NCI-H69 (cell line): ENCODE measurements at places on chromosomes 2 and 18.
A peak's percentile ranks its signal among the peaks of the same experiment; 100 is the strongest.

DNA sequence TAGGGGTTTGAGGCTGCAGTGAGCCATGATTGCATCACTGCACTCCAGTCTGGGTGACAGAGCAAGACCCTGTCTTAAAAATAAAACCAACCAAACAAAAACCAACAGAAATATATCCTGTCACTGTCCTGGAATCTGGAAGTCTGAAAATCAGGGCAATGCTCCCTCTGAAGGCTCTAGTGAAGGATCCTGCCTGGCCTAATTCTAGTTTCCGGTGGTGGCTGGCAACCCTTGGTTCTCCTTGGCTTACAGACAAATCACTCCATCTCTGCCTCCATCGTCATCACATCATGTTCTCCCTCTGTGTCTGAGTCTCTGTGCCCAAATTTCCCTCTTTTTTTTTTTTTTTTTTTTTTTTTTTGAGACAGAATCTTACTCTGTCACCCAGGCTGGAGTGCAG lies 15.9 kb upstream of the VPS4B start:
- DNase-seq: no peak

GRCh38 chr2:201275990-201276389 lies 15.7 kb downstream of the CASP8 start:
- DNase-seq: no peak

DNA sequence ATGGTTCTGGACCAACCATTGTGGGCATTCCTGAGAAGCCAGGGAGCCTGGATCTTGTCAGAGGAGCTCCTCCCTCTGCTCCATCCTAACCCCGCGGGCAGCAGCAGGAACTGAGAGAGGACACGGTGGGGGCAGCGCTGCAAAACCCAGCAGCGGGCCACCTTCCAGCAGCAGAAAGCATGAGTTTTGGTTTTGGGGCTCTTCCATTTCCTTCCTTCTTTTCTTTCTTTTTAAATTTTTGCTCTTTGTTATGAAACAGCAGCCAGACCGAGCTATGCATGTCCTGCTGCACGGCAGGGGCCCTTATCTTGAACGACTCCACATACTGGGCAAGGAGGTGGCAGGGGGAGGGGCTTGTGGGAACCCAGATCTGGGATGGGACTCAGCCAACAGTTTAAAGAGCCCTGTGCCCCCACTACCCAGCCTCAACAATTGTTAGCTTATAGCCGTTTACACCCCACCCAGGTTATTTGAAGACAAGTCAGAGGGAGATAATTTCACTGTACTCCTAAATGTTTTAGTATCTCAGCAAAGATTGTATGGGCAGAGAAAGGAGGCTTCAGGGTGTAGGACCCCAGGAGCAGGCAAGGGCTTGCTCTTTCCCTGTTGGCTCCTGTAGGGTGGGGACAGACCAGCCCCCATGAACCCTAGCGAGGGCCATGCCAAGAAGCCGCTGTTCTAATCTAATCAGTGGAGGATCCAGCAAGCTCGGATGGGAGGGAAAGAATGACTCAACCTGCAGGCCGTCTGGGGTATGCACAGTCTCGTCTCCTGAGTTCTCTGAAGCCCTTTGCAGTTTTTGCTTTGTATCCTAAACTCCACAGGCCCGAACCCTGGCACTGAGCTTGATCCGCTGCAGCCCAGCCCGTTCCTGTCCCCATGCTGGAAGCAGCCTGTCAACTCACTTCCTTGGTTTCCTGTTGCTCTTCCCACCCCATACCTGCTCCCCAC lies 75.3 kb downstream of the LRRFIP1 start:
- peak; percentile 21 for DNase-seq

- no peak for DNase-seq
Observed at GRCh38 chr2:224751996-224752698, 36.0 kb upstream of the CCDC195 start.

GRCh38 chr2:71789556-71790204 lies 336.3 kb downstream of the DYSF start:
- DNase-seq: no peak

GRCh38 chr2:128318776-128319464 lies at the start of gene HS6ST1:
Gene HS6ST1, minus strand, starts transcription at chr2:128318868. Its CDS starts 305 bp downstream, at chr2:128318563.
- DNase-seq: peak; percentile 85

GRCh38 chr2:109031476-109032228 lies 42.6 kb upstream of the EDAR start:
- peak; percentile 79 for DNase-seq

GRCh38 chr18:8816816-8817215 lies 111.5 kb downstream of the MTCL1 start:
- no peak for DNase-seq

DNA sequence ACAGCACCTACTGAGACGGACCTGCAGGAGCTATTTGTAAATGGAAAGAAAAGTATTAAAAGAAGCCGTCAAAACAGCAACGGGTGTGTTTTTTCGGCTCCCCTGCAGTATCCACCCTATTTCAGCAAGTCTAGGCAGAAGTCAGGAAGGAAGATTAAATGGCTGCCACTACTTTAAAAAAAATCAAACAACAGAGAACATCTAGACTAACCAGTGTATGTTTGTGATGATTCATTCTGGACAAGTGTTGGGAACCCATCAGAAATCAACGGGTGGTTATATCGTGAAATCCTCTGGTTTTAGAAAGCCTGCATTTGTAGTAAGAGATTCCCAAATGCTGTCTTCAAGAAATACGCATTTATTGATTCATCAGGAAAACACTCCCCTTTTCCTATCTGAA lies 9.0 kb downstream of the PMAIP1 start:
- no peak for DNase-seq

- DNase-seq: no peak
Observed at GRCh38 chr2:107323946-107324565, 438.1 kb upstream of the ST6GAL2 start.

DNA sequence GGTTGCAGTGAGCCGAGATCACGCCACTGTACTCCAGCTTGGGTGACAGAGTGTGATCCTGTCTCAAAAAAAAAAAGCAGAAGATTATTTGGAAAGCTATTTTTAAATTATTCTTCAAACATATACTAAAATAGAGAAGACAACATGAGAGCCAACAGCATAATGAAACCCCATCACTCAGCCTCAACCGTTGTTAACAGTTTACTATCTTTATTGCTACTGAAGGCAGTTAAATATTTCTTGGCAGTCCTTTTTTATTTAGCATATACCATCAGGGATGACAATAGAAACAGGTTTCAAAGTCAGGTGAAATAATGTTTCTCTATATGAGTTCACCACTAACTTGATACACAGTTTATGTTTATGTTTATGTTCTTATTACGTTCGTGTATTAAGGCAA lies 157.2 kb downstream of the NEDD4L start:
- no peak for DNase-seq

- no peak for DNase-seq
Observed at GRCh38 chr2:141618457-141618856, 512.4 kb downstream of the LRP1B start.

GRCh38 chr18:21289827-21290226 lies 47.8 kb downstream of the GREB1L start:
- DNase-seq: peak; percentile 83

GRCh38 chr2:203360833-203361430 lies 32.7 kb downstream of the ABI2 start:
- DNase-seq: peak; percentile 73

GRCh38 chr2:203732092-203732952 lies 25.9 kb downstream of the CD28 start:
- DNase-seq: no peak

DNA sequence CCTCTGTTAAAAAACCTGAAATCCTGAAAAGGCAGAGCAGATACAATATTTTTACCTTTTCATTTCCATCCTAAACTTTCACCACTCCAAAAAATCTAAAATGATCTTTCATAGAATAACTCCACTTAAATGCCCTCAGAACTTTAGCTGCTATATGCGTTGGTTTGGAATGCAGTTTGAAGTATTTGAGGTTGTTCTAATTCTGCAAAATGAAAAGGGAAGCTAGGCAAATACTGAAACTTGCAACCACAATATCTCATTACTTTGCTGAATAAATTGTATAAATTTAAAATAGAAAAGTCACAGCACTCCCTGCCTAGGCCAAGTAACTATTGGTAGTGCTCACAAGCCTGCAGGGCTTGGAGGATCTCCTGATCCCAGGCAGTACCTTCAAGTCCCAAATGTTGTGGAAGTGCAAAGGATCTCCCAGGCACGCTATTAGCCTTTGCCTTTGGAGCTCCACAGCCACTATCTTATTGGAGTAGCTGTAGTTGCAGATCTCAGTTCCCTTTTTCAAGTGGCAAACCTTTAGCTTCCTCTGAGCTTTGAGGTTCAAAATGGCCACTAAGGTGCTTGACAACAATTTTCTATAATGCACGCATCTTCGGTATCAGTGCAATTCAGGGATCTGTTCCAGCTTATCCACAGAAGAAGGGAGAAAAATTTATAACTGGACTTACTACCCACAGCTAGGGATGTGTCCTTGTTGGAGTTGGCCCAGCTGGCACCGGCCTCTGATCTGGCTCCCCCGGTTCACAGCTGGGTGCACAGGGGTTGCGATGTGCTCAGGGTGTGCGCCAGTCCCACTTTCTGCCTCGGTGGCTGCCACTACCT lies 43.4 kb upstream of the ANKRD62 start:
- DNase-seq: no peak

- no peak for DNase-seq
Observed at GRCh38 chr2:204022550-204022949, 86.0 kb downstream of the ICOS start.

DNA sequence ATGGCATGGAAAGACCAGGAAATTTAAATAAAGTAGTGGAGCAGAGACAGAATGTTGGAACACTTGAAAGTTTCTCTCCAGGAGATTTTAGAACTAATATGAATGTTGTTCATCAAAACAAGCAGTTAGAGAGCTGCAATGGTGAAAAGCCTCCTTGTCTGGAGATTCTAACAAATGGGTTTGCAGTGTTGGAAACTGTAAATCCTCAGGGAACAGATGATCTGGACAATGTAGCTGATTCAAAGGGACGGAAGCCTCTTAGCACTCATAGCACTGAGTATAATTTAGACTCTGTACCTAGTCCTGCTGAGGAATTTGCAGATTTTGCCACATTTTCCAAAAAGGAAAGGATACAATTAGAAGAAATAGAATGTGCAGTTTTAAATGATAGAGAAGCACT lies 27.7 kb downstream of the AFTPH start:
- no peak for DNase-seq

DNA sequence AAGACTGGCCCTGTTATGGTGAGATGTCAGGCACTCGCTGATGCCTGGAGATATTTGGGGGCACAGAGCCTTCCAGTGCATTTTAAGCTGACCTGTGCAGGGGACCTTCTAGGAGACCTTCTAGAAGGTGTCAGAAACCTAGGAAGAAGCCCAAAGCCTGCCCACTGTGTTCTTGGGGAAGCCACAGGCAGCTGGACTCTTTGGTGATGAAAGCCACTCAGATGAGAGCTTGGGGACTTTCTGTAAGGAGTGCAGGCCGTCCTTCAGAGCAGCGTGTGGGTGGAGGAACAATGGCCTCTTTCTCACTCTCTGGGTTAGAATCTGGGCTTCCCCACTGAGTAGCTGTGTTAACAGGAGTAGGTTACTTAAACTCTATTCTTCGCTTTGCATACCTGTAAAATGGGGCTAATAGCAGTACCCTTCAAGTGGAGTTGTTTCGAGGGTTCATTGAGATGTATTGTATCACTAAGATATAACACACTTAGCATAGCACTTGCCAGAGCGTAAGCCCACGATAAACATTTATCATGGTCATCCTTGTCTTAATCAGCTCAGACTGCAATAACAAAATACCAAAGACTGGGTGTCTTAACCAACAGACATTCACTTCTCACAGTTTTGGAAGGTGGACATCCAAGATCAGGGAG lies 322.3 kb upstream of the EPAS1 start:
- DNase-seq: no peak

GRCh38 chr2:62803961-62804360 lies 98.4 kb downstream of the EHBP1 start:
- no peak for DNase-seq

DNA sequence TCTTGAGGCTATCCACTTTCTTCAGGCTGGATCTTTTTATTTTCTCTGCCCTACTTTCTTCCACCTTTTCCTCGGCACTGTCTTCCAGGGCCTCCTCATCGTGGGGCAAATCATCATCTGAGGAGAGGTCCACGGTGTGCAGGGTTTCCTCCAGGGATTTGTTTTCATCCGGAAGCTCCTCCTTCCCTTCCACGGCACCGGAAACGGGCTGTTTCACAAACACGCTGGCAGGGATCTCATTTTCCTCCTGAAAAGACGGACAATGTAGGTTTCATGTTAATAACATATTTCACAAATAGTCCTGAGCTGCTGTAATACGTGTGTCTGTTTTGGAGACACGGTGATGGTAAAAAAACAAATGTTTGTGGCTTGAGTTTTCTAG lies 10.4 kb downstream of the CAVIN2 start:
- no peak for DNase-seq

DNA sequence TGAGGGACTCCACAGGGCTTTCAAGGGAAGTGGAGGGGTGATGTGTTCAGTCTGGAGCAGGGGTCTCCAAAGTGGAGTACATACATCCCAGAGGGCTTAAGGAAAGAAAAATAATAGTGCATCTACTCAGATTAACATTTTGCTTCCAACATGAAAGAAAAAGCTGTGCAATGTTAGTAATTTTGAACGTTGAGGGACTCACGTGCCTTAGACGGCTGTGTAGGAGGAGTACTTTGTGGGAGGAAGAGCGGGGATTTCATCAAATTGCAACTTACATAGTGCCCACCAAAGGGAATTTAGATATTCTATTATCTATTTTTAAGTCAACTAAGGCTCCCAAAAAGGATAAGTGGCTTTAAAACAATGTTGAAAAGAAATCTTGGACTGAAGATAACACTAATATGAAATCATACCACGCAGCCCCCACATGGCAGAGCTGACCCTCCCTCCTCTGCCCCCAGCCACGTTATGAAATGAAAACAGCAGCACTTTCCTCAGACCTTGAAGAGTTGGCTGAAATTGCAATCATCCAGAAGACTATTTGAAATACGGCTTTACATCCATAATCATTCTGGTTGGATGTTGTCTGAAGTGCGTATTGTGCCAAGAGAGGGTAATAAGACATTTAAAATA lies 42.9 kb downstream of the MEX3C start:
- no peak for DNase-seq

DNA sequence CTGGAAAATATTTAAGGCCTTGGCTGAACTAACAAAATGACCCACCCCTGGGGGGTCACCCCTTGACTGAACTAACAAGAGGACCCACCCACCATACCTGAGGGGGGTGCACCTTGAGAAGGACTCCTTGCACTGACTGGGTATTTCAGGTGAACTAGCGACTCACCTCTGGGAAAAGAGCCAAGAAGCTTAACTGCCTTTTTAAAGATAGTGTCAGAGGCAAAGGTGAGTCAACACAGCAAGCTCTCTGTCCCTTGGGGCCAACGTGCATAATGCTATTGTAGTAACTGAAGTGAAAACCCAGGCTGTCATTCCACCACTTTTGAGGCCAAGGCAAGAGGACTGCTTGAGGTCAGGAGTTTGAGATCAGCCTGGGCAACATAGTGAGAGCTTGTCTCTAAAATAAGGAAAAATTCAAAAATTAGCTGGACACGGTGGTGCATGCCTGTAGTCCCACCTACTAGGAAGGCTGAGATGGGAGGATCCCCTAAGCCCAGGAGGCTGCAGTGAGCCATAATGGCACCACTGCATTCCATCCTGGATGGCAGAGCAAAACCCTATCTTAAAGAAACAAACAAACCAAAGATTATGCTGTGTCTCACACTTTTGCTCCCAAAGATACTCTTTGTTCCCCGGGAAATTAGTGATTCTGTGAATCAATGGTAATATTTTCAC lies 36.4 kb upstream of the ZCCHC2 start:
- DNase-seq: peak; percentile 96

GRCh38 chr2:15782769-15783294 lies 157.5 kb upstream of the MYCN start:
- no peak for DNase-seq
